ENCODE measurements at places on chromosomes 5 and 9.
A peak's percentile ranks its signal among the peaks of the same experiment; 100 is the strongest.

DNA sequence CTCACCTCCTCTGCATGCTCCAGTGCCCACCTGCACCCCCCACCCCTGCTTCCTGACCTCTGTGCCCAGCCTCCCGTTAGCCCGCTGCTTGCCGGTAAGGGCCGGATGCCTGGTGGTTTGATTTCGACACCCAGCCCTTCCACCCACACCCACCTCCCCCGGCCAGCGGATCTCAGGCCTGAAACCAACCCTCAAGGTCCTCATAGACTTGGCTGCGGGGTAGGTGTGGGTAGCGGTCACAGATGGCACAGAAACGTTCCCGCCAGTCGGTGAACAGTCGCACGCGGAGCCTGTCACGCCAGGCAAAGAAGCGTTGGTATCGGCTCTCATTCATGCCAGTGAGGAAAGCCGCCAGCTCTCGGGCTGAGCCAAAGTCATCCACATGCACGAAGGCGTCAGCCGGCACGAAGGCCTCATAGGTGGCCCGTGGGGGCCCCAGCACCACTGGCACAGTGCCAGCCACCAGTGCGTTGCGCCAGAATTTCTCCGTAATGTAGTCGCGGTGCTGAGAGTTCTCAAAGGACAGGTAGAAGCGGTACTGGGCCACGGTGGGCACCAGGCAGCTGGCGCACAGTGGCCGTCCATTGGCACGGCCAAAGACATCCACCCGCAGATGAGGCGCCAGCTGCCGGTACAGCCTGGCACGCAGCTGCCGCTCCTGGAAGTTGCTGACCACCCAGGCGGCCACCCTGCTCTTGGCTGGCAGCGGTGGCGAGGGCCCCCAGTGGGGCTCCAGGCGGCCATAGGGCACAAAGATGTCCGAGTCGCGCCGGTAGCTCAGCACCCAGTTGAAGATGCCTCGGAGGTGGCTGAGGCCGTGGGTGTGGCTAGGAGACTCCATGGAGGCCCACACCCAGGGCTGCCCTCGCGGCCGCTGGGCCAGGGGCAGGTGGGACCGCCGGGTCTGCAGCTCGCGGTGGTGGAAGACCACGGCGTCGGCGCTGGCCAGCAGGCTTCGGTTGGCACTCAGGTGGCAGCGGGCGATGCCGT is 1.1 kb downstream of the FUT7 start:
- DNase-seq, result no peak

DNA sequence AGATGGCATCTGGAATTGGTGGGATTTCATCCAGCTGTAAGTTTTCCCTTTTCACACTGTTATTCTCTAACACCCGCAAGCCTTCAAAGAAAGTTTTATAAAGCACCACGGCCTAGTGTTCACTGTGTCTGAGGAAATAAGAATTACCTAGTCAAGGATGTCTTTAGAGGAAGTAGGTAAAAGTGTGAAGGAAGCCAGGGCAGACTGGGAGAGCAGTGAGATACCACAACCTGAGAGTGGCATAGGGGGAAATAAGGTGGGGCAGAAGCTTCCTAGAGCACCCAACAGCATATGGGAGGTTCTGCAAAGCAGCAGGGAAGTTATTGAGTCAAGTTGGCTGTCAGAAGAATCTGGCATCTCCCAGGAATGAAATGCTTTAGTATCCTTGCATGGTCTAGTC is 241.2 kb downstream of the CETN3 start:
- DNase-seq, result no peak

GRCh38 chr5:154498591-154498990 is 20.6 kb upstream of the HAND1 start:
- DNase-seq, result no peak

DNA sequence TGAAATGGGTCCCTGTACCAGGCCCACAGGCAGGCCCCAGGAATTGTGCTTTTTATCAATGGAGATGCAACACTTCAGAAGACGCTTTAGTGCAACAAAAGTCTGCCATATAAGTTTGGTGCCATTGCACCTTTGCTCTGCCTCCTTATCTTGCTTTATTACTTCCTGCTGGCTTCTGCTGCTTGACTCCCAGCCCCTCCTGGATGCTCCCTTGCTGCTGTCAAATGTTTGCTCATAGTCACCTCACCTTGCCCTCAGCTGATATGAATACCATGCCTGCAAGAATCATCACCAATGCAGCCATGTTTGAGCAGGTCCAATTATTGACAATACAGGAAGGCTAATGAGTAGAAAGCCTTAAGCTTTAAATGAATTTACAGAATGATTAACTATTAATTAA is 25.4 kb downstream of the MEGF10 start:
- DNase-seq, result no peak

DNA sequence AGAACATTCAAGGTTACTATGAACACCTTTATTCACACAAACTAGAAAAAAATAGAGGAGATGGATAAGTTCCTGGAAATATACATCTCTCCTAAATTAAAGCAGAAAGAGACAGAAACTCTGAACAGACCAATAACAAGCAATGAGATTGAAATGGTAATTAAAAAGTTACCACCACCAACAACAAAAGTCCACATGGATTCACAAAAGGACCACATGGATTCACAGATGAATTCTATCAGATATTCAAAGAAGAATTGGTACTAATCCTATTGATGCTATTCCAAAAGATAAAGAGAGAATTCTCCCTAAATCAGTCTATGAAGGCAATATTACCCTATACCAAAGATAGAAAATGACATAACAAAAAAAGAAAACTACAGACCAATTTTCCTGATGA is 518.9 kb downstream of the PRDM9 start:
- DNase-seq, result no peak

DNA sequence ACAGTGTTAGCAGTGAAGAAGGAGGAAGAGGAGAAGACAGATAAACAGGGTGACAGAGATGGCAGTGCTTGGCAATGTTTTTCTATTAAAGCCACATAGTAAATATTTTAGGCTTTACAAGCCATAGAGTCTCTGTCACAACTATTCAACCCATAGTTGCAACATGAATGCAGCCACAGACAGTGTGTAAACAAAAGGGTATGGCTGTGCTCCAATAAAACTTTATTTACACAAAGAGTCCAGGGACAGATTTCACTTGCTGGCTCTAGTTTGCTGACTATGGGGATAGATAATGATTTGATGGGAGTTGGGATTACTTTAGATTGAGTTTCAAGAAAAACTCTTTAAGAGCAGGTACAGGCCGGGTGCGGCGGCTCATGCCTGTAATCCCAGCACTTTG is 224.8 kb upstream of the SEMA6A start:
- DNase-seq, result no peak

DNA sequence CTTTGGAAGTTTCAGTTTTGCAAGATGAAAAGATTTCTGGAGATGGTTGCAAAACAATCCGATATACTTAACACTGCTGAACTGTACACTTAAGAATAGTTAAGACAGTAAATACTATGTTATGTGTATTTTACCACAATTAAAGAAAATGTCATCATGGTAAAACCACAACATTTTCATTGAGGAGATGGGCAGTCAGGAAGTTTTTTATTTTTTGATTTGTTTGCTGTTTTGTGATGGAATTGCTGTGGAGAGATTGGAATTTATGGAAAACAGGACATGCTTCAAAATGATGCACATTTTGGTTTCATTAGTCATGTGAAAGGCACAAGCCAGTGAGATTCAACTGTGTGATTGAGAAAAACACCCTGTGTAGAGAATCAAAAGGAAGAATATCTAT is 90.5 kb upstream of the AGXT2 start:
- no peak for DNase-seq

GRCh38 chr5:40842351-40842750 is 1.2 kb downstream of the CARD6 start:
- peak; percentile 85 for DNase-seq

- no peak for DNase-seq
These were observed 2.2 kb downstream of the BARX1 start for GRCh38 chr9:93952784-93953495.

- DNase-seq, result no peak
These were observed 13.2 kb downstream of the ST8SIA4 start for GRCh38 chr5:100889896-100890295.

DNA sequence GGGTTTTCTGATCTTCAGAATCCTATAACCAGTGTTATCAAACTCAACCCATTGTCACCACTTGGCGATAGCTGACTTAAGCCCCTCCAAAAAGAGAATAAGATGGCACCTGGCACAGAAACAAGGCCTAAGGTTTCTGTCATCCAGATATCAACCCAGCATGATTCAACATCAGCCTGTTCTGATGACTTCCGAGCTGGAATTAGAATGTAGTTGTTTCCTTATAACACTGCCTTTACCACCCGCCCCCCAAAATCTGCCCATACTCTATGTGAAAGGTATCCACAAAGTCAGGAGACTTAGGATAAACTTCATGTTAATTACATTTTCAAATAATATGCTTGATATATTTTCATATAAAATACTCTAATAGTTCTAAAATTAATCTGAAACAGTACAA is 5.2 kb downstream of the KLF9 start:
- DNase-seq, result no peak

Data from bronchial epithelial cell (primary cell).